GM23248 (cell line): ENCODE measurements at places on chromosomes 2 and 18. TPM values are rescaled to one million over a fixed set of nuclear protein-coding genes. Genes with fewer than 3 reads are reported as not detected.

SOX11 gene
- total RNA-seq, result under 0.01 and 0.13 TPM in 2 replicates

PAX3 gene
- not detected in 2 replicates for total RNA-seq

GRCh38 chr18:77755187-77755586 is 505.5 kb downstream of the GALR1 start:
- no peaks in the 10 kb centered on the region for H3K27me3 ChIP-seq
- no peaks in the 10 kb centered on the region for H3K4me1 ChIP-seq
- no peak overlapping the region for H3K27ac ChIP-seq
- H3K4me3 ChIP-seq, result no peak overlapping the region

DNA sequence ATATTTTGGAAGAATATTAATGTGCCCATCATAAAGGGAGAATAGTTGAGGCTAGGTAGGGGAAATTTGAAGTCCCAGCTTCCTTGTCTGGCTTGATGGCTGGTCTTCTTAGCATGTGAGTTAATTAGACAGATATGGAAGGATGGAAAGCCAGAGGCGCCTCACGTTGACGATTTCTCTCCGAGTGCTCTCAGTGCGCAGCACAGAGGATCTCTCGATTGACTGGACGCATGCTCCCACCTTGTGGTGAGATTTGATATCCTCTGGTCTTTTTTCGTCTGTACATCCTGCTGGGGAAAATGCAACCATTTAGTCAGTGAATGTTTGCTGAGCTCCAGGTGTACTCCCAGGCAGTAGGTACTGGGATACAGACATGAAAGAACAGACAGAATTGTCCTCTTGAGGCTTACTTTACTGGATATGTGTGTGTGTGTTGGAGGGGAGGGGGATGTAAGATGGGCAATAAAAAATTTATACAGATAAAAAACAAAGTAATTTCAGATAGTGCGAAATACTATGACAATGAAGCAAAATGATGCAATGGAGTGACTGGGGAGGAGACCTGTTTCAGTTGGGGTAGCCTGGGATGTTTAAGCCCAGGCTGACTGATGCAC is 66.9 kb upstream of the ZNG1B start:
- H3K4me1 ChIP-seq, result no peaks in the 10 kb centered on the region
- H3K36me3 ChIP-seq, result no peaks in the 10 kb centered on the region
- H3K4me3 ChIP-seq, result no peak overlapping the region
- no peaks in the 10 kb centered on the region for H3K27me3 ChIP-seq
- DNase-seq, result peak; percentile 83
- no peak overlapping the region for H3K27ac ChIP-seq

SANBR gene
- 8.5 and 10.1 TPM in 2 replicates for total RNA-seq

CYP1B1 gene
- total RNA-seq, result 51.0 and 56.0 TPM in 2 replicates

DNA sequence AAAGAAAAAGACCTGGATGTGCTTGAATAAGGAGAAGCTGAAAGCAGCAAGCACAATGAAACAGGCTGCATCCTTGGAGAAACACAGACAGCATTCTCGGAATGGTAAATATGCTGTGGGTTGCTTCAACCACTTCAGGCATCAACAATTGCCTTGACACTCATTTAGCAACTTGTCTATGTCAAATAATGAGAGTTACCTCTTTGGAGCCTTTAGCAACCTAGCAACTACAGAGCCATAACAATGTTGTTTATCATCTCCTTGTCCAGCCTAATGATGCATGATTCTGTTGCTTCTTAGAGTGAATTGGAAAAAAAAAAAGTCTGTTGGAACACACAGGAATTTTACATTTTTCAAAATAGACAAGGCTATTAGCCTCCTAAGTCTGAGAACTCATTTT is 410.6 kb downstream of the PIK3C3 start:
- H3K4me1 ChIP-seq, result no peaks in the 10 kb centered on the region
- H3K27ac ChIP-seq, result no peak overlapping the region

GRCh38 chr18:49531678-49532153 is 30.1 kb upstream of the LIPG start:
- no peak overlapping the region for H3K27ac ChIP-seq
- DNase-seq, result no peak
- H3K4me3 ChIP-seq, result no peak overlapping the region
- no peaks in the 10 kb centered on the region for H3K4me1 ChIP-seq
- no peaks in the 10 kb centered on the region for H3K27me3 ChIP-seq

GRCh38 chr2:224444021-224444420 is 42.1 kb upstream of the FAM124B start:
- no peak overlapping the region for H3K27ac ChIP-seq
- H3K36me3 ChIP-seq, result no peaks in the 10 kb centered on the region
- DNase-seq, result no peak
- H3K4me1 ChIP-seq, result no peaks in the 10 kb centered on the region
- no peak overlapping the region for H3K4me3 ChIP-seq
- no peaks in the 10 kb centered on the region for H3K27me3 ChIP-seq

DNA sequence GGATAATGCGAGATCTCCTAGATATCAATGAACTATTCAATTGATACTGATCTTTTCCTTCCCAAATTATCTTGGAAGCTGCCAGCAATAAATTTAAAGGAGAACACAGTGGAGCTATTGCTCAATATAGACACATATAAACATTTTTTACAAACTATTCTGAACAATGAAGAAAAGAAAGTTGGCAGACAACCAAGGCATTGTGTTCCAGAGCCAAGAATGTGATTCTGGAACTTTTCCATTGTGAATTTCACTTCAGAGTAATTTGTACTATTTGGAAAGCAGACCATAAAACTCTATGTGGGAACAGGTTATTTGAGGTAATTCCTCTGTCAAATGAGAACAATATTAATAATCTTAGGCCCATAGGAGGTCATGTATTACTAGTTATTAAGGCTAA is 588.2 kb downstream of the IRS1 start:
- no peak overlapping the region for H3K27ac ChIP-seq
- H3K4me3 ChIP-seq, result no peak overlapping the region
- peaks cover 50% of the 10 kb centered on the region for H3K4me1 ChIP-seq
- DNase-seq, result peak; percentile 84

DNA sequence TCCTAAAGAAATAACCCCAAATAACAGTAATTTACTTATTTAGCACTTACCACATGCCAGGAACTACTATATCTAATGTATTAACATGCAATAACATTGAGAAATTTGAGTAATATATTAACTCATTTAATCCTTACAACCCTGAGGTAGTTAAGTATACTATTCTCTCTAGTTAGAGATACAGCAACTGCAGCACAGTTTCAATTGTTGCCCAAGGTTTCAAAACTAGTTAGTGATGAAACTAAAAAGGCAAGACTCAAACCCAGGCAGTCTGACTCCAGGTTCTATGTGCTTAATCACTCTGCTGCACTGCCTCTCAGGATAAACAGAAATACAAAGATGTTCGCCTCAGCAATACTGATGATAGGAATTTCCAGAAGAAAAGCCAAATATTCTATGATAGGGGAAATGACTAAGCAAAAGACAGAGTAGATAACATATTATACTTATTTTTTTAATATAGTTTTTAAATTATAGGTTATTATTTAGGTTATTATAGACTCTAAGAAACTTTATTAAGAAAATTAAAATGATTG is 88.0 kb downstream of the SS18 start:
- no peak overlapping the region for H3K4me3 ChIP-seq
- H3K27ac ChIP-seq, result no peak overlapping the region
- no peaks in the 10 kb centered on the region for H3K27me3 ChIP-seq

NMUR1 gene
- total RNA-seq, result not detected in 2 replicates

ANKRD30B gene
- not detected in 2 replicates for total RNA-seq

GRCh38 chr2:65299246-65299645 is 71.6 kb downstream of the ACTR2 start:
- peaks cover 32% of the 10 kb centered on the region for H3K4me1 ChIP-seq

CBLN2 gene
- total RNA-seq, result not detected in 2 replicates

- DNase-seq, result peak; percentile 61
- no peaks in the 10 kb centered on the region for H3K4me1 ChIP-seq
- no peak overlapping the region for H3K27ac ChIP-seq
- peaks cover 4% of the 10 kb centered on the region for H3K27me3 ChIP-seq
- no peak overlapping the region for H3K4me3 ChIP-seq
These were observed 5.5 kb downstream of the SYT4 start for GRCh38 chr18:43271593-43272432.

DNA sequence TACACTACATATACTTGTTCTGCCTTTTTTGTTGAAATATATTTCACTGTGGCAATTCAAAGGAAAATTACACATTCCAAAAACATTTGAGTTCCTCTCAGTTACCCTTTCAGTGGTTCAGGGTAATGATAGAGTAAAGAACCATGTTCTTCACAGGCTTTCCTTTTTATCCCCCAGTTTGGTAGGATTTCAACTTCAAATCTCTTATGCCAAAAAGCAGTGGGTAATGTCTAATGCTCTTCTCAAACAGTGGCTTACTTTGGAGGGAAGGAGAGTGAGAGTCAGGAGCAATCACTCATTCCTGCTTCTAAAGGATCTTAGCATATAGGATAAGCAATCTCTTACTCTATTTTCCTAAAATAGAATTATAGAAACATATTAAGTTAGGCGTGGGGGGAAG is 290.6 kb downstream of the ZEB2 start:
- H3K36me3 ChIP-seq, result no peaks in the 10 kb centered on the region
- H3K4me1 ChIP-seq, result 0 out of 2 replicates have a peak, but pooled peaks cover 4% of the 10 kb centered on the region
- no peak overlapping the region for H3K4me3 ChIP-seq
- DNase-seq, result no peak
- H3K27me3 ChIP-seq, result no peaks in the 10 kb centered on the region

DNA sequence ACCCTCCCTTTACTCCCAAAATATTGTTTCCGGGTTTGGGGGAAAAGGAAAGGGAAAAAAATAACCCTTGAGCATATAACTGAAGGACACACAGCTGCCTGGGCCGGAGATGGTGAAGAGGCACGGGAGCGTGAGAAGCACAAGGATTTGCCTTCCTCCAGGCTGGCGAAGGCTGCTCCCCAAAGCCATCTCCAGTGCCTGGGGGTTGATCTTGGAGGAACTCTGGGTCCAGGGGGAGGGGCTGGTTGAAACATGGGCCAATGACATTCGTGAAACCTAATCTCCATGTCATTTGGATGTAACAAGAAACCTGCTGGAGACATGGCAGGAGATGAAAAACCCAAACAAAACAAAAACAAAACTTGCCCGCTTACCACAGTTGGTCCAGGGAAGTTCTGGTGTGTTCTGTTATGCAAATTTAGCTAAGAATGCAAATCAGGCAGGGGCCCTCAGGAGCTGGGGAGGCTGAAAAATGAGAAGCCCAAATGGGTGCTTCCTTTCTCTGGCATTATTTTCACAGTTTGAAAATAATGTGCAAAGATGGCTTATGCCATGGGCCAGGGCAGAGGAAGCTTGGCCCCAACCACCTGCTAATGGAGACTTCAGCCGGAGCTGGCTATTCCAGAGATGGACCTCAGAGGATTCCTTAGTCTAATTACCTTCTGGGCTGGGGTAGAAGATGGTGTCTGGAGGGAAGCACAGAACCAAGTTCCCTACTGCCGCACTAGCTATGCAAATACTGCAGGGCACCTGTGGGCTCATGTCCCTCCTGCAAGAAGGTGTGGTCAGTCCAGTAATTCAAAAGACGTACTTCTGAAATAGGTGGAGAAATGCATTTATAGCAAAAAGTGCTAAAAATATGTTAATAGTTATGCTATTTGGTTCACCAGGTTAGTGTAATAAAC is 180.9 kb downstream of the BCL2 start:
- DNase-seq, result peak; percentile 58
- H3K4me3 ChIP-seq, result peak overlapping the region; percentile 63
- H3K4me1 ChIP-seq, result 0 out of 2 replicates have a peak, but pooled peaks cover 9% of the 10 kb centered on the region
- no peaks in the 10 kb centered on the region for H3K36me3 ChIP-seq
- peaks cover 4% of the 10 kb centered on the region; the same call in 1 of the 2 replicates for H3K27me3 ChIP-seq
- H3K27ac ChIP-seq, result no peak overlapping the region

POTEJ gene
- not detected in 2 replicates for total RNA-seq

DNA sequence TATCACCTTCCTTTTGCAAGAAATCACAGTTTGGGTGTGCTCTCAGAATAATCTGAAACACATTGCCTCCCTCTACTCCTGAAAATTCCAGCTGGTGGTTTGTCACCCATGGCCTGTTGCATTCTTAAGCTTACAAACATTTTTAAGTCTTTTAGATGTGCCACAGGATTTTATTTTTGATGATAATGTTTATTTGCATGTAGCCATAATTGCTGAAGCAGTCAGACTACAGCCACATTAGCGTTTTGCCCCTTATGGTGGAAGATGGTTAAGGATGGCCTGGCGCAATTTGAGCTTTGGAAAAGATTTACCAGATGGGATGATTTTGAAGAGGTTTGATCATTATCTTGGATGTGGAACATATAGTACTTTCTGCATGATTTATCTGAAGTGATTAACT is 439.5 kb downstream of the MEIS1 start:
- no peaks in the 10 kb centered on the region for H3K27me3 ChIP-seq
- peak overlapping the region; percentile 50 for H3K27ac ChIP-seq
- DNase-seq, result peak; percentile 62
- H3K36me3 ChIP-seq, result no peaks in the 10 kb centered on the region

- no peaks in the 10 kb centered on the region for H3K4me1 ChIP-seq
- H3K27me3 ChIP-seq, result no peaks in the 10 kb centered on the region
- H3K36me3 ChIP-seq, result no peaks in the 10 kb centered on the region
- no peak for DNase-seq
- no peak overlapping the region for H3K4me3 ChIP-seq
- H3K27ac ChIP-seq, result no peak overlapping the region
These were observed 80.2 kb downstream of the NEB start for GRCh38 chr2:151654085-151654484.

- H3K4me3 ChIP-seq, result no peak overlapping the region
- no peak for DNase-seq
- H3K36me3 ChIP-seq, result no peaks in the 10 kb centered on the region
- H3K27me3 ChIP-seq, result no peaks in the 10 kb centered on the region
- H3K4me1 ChIP-seq, result 0 out of 2 replicates have a peak, but pooled peaks cover 10% of the 10 kb centered on the region
These were observed 33.7 kb downstream of the USP34 start for GRCh38 chr2:61437170-61437569.

DNA sequence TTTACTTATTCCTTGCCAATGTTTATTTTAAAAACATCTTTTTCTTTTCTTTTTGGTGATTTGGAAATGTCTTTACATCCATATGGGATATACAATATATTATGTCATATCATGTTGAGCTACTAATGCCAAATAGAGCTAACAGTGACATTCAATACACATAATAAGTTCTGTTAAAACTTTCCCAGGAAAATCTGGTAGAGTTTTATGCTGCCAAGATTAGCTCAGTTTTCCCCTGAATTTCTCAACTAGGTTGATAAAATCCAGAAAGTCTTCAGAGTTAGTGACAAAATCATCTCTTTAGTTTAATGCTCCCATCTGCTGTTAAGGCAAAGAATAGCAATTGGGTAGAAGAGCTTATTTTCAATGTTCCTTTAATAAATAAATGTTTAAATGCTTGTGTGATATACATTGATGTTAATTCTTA is 9.9 kb downstream of the COL3A1 start:
- peak overlapping the region; percentile 89 for H3K27ac ChIP-seq
- no peaks in the 10 kb centered on the region for H3K27me3 ChIP-seq
- H3K4me3 ChIP-seq, result peak overlapping the region; percentile 85
- DNase-seq, result peak; percentile 88
- H3K4me1 ChIP-seq, result peaks cover 82% of the 10 kb centered on the region

FSIP2 gene
- not detected in 2 replicates for total RNA-seq

HS6ST1 gene
- total RNA-seq, result 27.3 and 35.8 TPM in 2 replicates

PKP4 gene
- total RNA-seq, result 27.7 and 32.2 TPM in 2 replicates

GRCh38 chr2:162475661-162476060 is 131.7 kb downstream of the GCA start:
- no peak overlapping the region for H3K4me3 ChIP-seq
- H3K4me1 ChIP-seq, result no peaks in the 10 kb centered on the region
- H3K27ac ChIP-seq, result no peak overlapping the region
- DNase-seq, result no peak

- DNase-seq, result no peak
- no peaks in the 10 kb centered on the region for H3K36me3 ChIP-seq
- H3K4me1 ChIP-seq, result no peaks in the 10 kb centered on the region
- H3K27me3 ChIP-seq, result 0 out of 2 replicates have a peak, but pooled peaks cover 8% of the 10 kb centered on the region
These were observed 149.9 kb downstream of the ASB1 start for GRCh38 chr2:238576674-238577073.

- H3K36me3 ChIP-seq, result no peaks in the 10 kb centered on the region
- no peaks in the 10 kb centered on the region for H3K27me3 ChIP-seq
- peaks cover 25% of the 10 kb centered on the region for H3K4me1 ChIP-seq
These were observed 129.2 kb downstream of the MEP1B start for GRCh38 chr18:32319084-32319483.

PPP1R1C gene
- total RNA-seq, result not detected in 2 replicates
